ENCODE measurements at places on chromosomes 12 and 14. TPM values are rescaled to one million over a fixed set of nuclear protein-coding genes. Genes with fewer than 3 reads are reported as not detected.

Gene LAG3
- total RNA-seq: 1.5 TPM

DNA sequence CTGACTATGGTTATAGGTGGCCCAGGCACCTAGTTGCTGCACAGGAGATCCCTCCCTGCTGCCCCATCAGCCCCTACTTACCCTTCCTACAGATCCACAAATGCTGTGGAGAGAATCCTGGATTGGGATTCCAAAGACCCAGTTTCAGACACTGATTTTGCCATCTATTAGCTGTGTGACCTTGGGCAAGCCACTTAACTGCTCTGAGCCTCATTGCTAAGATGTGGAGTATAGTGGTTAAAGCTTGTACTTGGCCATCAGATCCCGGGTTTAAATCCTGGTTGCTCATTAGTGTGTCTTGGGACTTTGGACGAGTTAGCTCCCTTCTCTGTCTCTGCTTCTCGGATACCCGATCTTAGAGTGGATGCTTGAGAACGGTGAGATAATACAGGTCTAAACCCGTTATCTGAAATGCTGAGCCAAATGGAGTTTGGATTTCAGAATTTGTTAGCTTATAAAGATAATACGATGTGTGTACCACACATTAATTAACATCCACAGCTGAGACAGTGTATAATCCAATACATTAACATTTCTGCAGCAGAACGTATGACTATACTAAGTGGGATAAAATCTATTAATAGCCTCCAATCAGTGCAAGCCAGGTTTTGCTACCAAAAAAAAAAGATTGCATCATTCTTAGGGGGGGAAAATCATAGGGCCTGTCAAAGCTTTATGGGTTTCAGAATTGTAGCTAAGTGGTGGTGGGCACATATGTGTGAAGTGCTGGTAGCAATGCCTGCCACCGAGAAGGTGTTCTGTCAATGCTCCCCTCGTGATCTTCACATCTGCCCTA lies 16.0 kb downstream of the PROX2 start:
- H3K4me1 ChIP-seq: no peaks in the 10 kb centered on the region
- H3K27me3 ChIP-seq: no peaks in the 10 kb centered on the region
- H3K27ac ChIP-seq: no peak overlapping the region
- DNase-seq: no peak

Gene DCN
- 753 TPM for total RNA-seq

DNA sequence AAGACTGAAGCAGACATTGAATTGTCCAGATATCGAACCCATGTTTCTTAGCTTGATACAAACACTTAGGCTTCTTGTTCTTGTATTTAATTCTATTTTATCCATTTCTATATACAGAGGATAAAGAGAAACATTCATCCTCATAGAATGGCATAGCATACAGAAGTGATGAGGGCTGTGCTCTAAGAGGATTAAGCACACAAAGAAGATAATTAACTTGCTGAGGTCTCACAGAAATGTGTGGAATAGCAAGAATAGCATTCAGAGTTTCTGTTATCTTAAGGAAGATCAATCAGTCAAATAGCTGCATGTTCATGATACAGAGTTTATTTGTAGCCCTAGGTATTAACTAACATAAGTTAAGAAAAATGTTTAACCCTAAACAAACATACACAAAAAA lies 27.3 kb upstream of the STRAP start:
- H3K27ac ChIP-seq: no peak overlapping the region
- no peaks in the 10 kb centered on the region for H3K27me3 ChIP-seq
- no peak for DNase-seq
- no peaks in the 10 kb centered on the region for H3K36me3 ChIP-seq
- H3K4me3 ChIP-seq: no peak overlapping the region

Gene GARIN6
- total RNA-seq: not detected

Gene TPI1
- 280 TPM for total RNA-seq
